ENCODE measurements at places on chromosomes 1 and 21.

- no peak for DNase-seq
Measured at GRCh38 chr1:45685308-45686014, 872 bp downstream of the GPBP1L1 start.

- DNase-seq, result no peak
Measured at GRCh38 chr21:18129526-18129925, 115.1 kb upstream of the CHODL start.

GRCh38 chr1:28110555-28110954 lies 22.1 kb upstream of the EYA3 start:
- no peak for DNase-seq

GRCh38 chr1:31447210-31447609 lies 34.2 kb downstream of the SERINC2 start:
- no peak for DNase-seq

DNA sequence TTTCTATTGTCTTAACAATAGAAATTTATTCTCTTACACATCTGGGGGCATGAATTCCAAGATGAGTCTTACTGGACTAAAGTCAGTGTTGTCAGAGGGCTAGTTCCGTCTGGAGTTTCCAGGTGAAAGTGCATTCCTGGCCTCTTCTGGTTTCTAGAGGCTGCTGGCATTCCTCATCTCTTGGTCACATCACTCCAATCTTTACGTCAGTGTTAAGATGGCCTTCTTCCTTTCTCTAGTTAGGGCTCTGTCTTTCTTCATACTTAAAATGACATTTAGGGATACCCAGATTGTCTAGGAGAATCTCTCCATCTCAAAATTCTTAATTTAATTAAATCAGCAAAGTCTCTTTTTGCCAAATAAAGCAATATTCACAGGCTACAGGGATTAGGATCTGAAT lies 13.3 kb upstream of the PDC start:
- no peak for DNase-seq

GRCh38 chr1:17826165-17826488 lies 71.0 kb downstream of the ACTL8 start:
- DNase-seq, result peak; percentile 3

GRCh38 chr1:109499661-109500536 lies 6.0 kb downstream of the CYB561D1 start:
- peak; percentile 51 for DNase-seq

GRCh38 chr1:235642011-235642942 lies 7.3 kb downstream of the GNG4 start:
- peak; percentile 58 for DNase-seq

DNA sequence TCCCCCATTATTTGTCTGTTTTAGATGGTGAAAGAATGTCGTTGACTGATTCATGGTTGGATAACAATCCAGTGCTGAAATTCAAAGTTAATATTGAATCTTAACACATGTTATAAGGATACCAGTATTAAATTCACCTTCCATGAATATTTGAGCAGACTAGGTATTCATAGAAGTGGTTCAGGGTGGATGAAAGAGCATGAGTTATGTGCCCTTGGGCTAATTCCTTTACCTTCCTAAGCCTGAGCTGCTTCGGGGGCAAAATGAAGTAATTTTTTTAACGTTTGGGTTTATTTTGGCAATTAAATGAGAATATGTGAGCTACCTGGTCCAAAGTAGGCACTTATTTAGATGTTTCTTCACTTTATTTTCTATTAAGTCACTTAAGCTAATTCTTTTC lies 2.7 kb upstream of the PLPPR5 start:
- no peak for DNase-seq

DNA sequence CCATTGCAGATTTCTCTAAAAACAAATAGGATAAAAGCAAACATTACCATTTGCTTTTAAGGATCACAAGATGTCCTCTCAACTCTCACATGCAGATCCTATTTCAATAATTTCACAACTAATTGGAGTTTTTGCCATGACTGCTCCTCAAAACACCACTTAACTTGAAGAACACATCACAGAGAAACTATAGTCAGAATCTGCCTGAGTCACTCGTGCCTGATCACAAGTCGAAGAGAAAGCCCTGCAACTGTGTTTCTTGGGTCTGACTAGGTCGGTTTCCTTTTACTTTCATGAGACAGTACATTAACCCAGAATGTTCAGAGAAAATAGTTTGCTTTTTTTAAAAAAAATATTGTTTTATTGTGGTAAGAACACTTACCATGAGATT lies 46.3 kb upstream of the SMYD2 start:
- DNase-seq, result no peak

DNA sequence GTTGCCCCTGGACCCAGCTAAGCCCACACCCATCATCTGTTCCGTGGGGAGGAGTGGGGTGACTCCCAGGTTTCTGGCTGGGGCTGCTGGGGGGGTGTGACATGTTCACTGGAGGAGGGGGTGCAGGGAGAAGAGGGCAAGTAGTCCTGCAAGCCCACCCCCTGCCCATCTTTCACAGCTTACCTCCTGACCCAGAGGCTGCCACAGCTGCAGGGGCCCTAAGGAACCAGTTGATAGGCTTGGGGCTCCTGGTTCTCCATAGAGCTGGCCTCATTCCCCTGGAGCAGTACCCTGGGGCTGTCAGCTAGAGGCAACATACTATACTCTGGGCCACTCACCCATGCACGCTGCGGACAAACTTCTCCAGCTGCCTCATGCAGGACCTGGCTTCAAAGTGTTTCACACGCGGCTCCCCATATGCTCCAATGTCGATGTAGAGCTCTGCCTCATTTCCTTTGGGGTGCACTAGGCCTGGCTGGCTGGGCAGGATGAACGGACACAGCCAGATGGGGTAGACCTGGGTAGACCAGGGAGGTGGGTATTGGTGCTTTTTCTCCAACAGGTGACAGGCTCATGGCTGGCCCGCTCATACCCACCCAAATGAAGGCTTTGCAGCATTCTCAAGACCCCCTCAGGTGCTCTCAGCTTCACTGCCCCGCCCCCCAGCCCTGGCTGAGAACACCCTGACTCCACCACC lies 33.8 kb downstream of the DHCR24 start:
- no peak for DNase-seq

- DNase-seq, result no peak
Measured at GRCh38 chr1:163171826-163172225, 30.9 kb downstream of the RGS5 start.

GRCh38 chr1:43481491-43481890 lies 27.8 kb upstream of the HYI start:
- DNase-seq, result no peak
